ENCODE measurements at places on chromosomes 6 and 20.

DNA sequence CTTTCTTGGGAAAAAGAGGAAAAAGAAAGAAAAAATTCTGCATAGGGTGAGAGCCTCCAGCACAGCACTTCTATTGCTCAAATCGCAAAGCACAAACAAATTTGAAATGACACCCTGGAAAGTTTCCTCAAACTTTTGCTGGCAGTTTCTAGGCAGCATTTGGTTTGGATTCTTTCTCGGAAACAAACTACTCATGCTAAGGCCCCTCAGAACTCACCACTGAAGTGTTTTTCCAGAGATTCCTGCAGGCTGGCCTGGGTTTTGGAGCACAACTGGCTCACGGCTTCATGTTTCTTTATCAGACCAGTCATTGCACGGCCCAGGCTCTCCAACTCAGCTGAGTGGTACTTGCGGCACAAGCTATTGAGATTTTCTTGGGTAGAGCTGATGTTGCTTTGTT, 237.8 kb downstream of the SYNE1 start:
- no peak for DNase-seq

DNA sequence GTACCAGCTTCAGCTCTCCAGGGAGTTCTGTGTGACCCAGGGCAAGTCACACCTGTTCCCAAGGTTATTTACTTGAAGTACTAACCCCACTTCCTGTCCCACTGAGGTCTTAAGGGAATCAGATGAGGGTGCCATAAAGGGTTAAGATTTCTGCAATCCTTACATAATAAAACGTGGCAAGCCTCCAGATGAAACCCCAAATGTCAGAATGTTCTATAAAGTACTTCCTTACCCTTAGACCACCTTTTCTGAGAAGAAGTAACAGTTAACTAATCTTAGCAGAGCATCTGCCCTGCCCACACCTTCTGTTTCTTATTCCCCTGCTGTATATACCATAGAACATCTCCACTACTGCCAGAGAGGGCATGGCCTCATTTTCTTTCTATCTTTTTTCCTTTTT, 6.0 kb upstream of the AVP start:
- peak; percentile 65 for DNase-seq

GRCh38 chr20:37841389-37841788, 61.5 kb upstream of the VSTM2L start:
- DNase-seq: no peak

- no peak for DNase-seq
These were observed 46.2 kb downstream of the MAN1A1 start for GRCh38 chr6:119303164-119303887.

- DNase-seq: no peak
These were observed 55.6 kb downstream of the KIAA0408 start for GRCh38 chr6:127403636-127404035.

DNA sequence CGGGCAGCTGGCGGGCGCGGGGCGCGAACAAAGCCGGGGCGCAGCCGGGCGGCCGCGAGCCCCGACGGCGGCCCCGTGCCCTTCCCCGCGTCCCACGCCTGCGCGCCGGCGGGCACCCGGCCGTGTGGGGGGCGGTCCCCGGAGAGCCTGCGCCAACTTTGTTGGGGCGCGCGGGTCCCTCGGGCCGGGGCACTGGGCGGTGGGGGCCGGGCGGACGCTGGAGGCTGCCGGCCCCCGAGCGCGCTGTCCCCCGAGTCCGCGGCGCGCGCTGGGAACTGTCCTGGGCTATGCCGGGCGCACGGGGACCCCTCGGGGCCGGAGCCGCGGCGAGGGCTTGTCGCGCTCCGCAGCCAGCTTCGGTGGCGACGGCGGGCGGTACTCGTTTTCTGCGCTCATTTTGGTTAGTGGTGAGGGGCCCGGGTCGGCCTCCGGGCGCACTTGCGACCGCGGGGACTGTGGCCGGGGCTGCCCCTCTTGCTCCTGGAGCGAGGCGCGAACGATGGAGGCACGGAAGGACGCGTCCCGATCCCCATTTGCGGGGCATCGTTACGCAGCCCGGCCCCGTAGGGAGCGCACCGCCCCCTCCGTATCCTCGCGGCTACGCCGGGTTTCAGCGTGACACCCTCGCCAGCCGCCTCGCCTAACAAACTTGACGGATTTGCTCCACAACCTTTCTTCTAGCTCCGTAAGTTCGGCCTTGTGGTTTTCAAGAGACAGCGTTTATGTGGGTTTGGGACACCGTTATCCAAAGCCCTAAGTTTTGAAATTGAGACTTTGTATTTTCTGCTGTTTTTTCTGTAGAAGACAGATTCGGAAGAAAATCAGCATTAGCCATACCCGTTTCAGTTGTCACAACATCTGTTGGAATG, 622 bp downstream of the SS18L1 start:
- peak; percentile 78 for DNase-seq

DNA sequence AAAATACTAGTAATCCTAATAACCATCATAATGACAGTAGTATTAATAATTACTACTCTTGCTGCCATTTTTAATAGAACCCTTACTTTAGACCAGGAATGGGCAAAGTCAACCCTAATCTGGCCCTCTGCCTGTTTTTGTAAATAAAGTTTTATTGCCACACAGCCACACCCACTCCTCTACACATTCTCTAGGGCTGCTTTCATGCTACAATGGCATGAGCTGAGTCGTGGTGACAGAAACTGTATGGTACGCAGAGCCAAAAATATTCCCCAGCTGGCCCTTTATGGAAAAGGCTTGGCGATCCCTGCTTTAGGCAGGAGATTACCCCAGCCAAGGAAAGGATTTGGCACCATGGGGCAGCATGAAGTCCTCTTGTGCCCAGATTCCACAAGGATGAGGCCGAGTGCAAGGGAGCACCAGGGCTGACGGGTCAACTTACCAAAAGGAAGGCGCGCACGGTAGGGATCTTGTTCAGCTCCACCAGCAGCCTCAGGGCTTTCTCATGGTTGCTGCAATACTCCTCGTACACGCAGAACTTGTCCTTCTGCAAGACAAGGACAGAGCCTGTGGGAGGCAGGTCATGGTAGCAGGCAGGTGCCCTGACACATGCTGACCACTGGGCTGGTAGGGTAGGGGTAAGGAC, 93.6 kb downstream of the PREX1 start:
- DNase-seq: no peak

DNA sequence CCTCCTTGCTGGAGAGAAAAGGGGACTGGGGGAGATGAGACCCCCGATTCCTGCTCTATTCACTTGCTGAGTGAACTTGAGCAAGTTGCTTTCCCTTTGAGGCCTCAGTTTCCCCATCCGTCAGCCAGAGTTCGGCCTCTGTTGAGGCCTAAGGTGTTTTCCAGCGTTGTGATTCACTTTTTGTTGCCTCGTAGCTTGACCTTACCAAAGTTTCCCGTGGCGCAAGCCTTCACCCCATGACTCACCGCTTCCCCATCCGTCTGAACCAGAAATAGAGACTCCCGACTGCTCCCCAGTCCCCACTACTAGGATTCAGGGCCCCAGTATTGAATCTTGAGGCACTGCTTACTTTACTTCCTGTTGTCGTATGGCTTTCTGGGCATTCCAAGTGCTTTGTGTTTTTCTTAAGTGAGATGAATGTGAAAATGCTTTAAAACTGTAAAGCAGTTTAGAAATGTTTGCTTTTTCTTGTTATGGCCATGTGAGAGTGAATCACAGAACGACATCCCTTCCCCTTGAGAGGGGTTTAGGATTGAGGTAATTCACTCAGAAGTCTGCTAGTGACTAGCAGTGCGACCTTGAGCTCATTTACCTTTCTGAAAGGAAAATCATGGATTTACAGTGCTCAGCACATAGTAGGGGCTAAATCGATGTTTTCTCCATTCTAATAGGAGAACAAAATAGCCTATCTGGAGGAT, 1.2 kb downstream of the CHMP4B start:
- DNase-seq: peak; percentile 87

- no peak for DNase-seq
These were observed 100.1 kb upstream of the FRMD1 start for GRCh38 chr6:168179133-168179532.

DNA sequence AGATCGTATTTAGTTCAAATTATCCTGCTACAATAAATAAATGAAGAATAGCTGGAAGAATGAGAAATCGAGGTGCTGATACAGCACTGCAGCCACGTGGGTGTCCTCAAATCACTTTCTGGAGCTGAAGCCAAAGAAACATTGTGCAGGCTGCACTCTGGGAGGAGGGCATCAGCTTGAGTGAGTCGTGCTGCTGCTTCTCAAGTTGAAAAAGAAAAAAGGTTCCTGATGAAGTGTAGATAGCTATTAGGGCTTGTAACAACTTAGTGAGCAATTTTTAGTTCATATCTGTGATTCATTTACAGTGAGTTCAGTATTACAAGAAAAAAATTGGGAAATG, 40.5 kb downstream of the DSE start:
- no peak for DNase-seq

- peak; percentile 56 for DNase-seq
These were observed 278.6 kb downstream of the TBC1D32 start for GRCh38 chr6:121055572-121056163.

DNA sequence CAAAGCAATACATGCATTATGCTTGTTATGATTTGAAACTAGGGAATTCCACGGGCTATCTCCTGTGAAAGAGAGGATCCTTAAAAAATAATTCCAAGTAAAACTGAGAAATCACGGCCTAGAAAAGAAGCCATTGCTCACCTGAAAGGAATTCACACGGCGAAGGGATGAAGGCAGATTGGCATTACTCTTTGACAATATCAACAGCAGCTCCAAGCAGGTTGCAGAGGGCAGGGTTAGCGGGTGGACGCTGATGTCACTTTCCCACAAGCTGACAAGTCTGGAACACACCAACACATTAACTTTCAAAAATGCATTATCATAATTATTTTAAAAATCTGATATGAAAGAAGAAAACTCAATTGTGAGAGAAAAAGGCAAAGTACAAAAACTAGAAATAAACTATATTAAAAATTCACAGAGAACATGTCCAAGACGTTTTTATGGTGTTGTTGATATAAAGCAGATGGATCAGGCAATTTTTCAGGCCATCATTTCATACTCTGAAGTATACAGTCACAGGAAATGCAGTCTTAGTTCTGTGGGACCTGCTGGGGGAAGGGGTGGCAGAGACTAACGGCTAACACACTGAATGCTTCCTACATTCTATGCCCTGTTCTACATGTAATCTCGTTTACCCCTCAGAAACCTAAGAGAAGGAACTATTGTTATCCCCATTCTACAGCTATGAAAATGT, 108.3 kb downstream of the UBE3D start:
- no peak for DNase-seq

- peak; percentile 87 for DNase-seq
These were observed 88.6 kb upstream of the TGM3 start for GRCh38 chr20:2206957-2207769.

- DNase-seq: no peak
These were observed 146.0 kb upstream of the BEND6 start for GRCh38 chr6:56808871-56809359.

DNA sequence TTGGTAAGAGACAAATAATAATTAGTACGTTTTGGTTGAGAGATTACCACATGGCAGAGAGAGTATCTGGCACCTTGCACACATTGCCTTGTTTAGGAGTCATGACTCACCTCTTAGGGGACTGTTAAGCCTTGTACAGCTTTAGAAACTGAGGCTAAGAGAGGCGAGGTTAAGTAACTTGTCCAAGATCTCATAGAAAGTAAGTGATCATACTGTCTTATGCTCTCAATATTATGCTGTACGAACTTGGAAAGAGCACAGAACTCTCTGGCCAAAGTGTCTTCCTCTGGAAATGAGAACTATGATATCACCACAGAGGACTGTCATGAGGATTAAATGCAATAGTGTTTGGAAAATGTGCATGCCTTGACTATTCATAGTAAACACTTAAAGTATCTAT, 249.0 kb downstream of the UTRN start:
- no peak for DNase-seq

DNA sequence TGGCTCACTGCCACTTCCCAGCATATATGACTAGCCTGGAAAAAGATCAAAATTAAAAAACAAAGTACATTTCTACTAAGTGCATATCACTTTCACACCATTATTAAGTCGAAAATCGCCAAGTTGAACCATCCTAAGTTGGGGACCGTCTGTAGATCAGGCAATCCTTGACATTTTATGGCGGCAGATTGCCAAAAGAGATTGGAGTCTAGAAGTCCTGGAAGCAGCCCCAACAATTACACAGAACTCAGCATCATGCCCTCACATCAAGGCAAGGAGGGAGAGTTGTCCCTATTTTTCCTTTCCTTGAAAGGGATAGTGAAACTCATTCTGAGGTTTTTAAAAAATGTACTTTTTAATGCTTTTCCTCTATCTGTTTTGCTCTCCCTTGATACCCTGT, 30.7 kb downstream of the SLC22A3 start:
- no peak for DNase-seq

DNA sequence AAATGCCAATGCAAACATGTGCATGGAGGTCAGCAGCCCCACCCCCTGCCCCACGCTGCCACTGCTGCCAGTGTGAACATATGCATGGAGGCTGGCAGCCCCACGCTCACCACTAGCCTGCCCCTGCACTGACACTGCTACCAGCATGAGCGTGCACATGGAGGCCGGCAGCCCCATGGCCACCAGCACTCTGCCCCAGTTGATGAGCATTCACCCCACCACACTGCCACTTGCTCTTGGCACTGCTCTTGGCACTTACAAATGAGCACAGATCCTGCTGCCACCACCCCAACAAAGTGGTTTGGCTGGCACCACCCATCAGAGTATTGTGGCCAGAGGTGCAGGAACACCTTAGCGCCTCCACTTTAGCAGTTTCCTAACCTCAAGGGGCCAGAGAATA, 174.1 kb downstream of the KHDC1L start:
- no peak for DNase-seq

DNA sequence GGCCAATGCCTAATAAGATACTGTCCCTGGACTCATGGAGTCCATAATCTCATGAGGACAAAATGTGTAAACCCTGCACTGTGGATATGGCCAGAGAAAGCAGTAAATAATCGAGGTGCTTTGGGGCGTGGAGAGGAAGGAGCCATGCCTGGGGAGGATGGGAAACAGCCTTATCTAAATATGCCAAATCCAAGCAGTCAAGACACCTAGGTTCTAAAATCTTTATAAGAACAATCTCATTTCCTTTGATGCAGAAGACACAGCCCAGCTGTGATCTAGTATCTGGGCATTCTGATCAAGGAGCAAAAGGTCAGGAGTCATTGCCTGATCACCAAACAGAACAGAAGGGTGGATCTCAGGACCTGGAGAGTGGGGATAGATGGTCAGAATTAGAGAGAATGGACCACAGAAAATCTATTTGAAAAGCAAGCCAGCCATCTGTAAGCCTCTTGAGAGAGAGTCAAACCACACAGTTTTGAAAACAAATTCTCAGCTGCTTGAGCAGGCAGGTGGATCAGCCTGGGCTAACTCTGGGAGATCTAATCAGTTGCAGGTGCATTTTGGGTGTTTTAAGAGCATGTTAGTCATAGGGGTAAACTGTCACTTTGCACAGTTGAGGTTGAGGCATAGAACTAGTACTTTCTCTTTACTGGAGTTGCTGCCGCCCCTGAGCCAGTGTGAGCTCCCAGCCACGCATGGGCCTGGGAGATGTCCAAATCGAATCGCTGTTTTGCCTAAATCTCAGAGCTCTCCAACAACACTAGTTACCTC, 130.8 kb upstream of the TNFAIP3 start:
- DNase-seq: peak; percentile 54

- no peak for DNase-seq
These were observed 44.0 kb downstream of the SRPK1 start for GRCh38 chr6:35876902-35877301.
